ENCODE measurements at places on chromosomes 6 and 20.

DNA sequence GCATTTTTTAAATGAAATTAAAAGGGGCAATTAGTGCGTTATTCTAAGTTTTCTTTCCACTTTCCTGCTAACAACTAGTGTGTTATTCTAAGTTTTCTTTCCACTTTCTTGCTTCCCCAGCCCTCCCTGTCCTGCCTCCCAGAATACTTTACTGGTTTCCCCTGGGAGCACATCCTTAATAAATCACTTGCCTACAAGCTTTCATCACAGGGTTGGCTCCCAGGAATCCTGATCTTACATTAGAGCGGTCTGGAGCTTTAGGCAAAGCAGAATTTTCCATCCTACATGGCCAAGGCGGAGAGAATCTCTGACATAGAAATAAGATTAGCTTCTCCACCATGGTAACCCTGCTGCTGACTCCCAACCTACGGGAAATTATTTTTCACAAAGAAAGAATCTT, 150.4 kb downstream of the BFSP1 start:
- no peak for DNase-seq

- DNase-seq = peak; percentile 71
Observed at GRCh38 chr6:138590796-138591709, 91.8 kb upstream of the NHSL1 start.

DNA sequence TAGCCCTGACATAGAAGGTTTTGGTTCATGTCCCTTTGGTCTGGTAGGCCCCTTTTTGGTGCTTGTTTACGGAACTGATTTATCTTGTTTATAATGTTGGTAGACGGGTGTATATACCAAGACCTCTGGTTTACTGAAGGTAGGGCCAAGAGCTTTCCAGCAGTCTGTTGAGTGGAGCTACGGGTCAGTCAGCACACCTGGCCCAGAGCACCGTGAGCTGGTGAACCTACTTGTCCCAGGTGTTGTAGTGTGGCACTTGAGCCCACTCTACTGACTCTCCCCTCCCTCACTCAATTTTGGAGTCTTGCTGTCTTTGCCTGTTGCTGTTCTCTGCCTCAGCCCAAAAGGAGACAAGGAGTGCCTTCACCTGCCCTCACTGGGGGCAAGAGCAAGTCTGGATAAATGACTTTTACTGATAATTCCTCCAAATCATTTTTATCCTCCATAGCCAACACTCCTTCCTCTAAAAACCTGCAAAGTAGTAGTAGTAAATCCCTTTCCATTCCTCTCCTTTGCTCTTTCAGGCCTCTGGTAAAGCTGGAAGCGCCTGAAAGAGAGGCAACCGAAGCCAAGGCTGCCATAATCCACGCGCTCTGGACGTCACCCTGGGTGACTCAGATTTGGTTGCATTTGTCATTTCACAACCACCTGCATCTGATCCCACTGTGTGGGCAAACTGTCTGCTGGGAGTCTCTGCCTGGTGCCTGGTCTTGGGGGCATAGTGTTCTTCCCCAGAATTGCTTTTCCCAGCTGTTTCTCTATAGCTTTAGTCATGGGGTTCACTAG, 22.2 kb downstream of the RREB1 start:
- no peak for DNase-seq

- no peak for DNase-seq
Observed at GRCh38 chr20:29744071-29744470, 1513.4 kb upstream of the DEFB115 start.

DNA sequence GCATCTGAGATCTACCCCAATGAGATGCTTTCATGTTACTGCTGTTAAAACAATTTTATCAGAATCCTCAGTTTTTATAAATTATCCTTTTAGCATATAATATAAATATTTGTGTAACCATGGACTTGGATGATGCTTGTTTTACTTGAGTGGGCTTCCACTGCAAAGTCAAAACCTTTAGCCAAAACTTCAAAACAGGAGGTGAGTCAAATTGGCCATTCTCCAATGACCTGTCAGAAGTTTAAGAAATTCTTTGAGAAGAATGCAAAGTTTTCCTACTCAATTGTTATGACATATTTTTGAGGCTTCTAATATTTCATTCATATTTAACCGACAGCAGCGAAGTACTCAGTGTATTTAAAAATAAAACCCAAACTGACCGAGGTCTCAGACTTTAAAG, 507.9 kb downstream of the EYS start:
- no peak for DNase-seq

GRCh38 chr6:126033696-126034095, 47.4 kb downstream of the TRMT11 start:
- DNase-seq = peak; percentile 32

DNA sequence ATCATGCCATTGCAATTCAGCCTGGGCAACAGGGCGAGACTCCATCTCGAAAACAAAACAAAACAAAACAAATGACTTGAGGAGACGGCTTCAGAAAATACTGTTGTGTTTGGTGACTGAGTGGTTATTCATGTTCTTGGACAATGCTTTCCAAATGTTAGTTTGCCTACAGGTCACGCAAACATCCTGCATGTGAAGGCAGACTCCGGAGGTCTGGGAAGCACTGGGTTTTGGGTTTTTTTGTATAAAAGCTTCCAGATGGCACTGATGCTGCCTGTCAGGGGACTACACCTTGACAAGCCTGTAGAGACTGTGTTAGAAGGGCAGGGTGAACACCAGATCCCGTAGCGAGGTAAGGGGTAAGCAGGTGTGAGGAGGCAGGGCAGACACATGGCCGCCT, 81.7 kb downstream of the THBS2 start:
- no peak for DNase-seq

DNA sequence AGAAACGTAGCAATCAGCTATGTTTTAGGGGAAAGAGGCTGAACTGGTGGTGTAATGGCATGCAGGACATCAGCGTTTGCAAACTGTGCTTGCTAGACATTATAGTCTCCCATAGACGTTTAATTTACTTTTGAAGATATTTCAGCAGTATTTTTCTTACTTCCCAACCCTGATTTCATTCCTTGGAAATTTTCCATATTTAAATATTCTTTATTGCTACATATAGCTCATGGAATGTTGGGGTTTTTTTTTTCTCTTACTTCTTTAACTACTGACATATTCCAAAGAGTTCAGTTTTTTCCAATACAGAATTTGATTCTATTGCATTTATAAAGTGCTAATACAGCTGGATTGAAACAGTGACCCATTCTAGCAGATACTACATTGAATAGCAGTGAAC, 694.4 kb upstream of the CITED2 start:
- no peak for DNase-seq

- peak; percentile 53 for DNase-seq
Observed at GRCh38 chr20:63501818-63502670, 3.2 kb upstream of the EEF1A2 start.

DNA sequence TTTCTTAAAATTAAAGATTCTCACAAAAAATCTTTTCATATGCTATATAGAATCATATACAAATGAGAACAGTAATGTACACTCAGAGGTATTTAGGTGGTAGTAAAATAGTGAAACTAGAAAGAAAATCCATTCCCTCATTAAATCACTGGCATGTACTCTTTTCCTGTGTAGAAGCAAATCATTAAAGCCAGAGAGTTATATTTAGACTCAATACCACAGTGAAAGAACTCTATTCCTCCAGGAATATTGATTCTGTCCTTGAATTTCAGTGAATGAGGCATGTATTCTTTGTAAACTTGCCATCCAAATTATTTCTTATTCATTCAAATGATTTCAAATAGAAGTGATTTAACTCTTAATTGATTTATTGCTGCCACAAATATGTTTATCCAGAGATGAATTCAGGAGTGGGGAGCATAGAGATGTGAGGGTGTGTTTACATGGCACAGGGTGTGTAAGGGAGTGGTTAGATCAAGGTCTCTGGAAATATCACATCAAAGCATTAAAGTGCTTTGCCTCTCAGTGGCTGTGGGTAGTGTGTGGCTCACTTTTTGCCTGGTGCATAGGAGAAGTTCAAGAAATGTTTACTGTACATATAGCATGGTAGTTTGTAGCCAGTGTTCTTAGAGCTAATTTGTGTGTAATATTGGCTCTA, 141.2 kb downstream of the FAM83B start:
- no peak for DNase-seq

- DNase-seq = no peak
Observed at GRCh38 chr6:147279427-147279826, 75.2 kb downstream of the STXBP5 start.

- DNase-seq = peak; percentile 32
Observed at GRCh38 chr6:133340557-133340956, 99.4 kb downstream of the EYA4 start.

DNA sequence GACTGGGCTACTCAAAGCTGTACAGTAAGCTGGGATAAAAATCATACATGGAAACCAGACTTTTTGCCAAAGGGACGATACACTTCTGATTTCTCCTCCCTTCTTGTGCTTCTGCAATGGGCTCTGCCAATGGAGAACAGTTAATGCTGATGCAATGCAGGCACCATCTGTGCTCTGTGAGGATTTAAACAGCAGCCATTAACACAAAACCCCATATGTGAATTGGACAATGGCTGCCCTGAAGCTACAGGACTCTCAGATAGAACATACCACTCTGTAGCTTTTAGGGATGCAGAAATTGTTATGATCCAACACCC, 71.9 kb downstream of the GJA10 start:
- no peak for DNase-seq

DNA sequence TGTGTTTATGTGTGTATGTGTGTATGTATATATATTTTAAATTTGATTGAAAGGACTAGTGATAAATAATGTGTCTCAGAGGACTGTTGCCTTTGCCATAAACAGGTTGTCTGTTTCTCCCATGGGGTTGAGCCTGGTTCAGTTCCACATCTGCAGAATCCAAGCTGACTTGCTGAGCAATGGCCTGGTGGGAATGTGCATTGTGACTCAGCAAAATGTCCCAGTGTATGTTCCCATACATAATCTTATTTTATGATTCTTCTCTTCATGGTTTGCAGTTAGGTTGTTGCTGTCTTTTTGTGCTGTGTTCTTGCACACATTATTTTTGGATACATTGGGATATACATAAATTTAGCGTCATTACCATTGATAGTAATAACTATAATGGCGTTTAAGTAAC, 115.6 kb upstream of the SLC24A3 start:
- DNase-seq = no peak

- no peak for DNase-seq
Observed at GRCh38 chr20:36155991-36156390, 1.5 kb downstream of the EPB41L1 start.

- no peak for DNase-seq
Observed at GRCh38 chr6:109178921-109179320, 83.6 kb downstream of the CEP57L1 start.

- DNase-seq = no peak
Observed at GRCh38 chr6:20891161-20891560, 356.9 kb downstream of the CDKAL1 start.

- DNase-seq = no peak
Observed at GRCh38 chr6:22418714-22419113, 121.9 kb upstream of the PRL start.

DNA sequence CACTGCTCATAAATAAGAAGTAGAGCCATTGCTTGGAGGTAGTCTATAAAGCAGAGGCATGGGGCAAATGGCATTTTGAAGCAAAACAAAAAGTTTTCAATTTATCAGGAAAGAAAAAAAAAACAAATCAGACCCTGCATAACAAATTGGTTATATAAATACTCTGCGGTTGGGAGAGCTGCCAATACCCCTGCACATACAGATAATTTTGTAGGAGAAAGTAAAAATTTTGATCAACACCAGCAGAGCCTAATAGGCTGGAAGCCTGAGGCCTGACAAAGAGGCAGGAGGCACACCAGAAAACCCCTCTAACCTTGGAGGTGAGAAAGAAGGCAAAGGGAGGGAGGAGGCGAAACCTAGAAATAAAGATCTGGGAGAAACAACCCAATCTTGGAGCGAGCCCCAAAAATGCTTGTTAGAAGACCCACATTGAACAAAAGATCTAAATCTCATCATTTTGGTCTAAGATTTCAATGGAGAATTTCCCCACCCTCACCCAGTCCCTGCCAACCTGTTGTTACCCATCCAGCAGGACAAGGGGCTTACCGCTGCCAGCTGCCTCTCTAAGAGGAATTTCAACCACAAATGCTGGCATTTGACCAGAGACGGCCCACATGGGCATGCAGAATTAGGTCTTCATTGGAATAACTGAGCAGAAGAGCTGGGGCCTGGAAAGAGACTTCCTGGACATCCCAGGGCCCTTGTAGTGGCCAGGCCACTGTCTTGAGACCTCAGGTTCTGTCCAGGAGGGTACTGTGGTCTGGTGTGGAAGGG, 28.4 kb downstream of the FOXA2 start:
- DNase-seq = no peak

DNA sequence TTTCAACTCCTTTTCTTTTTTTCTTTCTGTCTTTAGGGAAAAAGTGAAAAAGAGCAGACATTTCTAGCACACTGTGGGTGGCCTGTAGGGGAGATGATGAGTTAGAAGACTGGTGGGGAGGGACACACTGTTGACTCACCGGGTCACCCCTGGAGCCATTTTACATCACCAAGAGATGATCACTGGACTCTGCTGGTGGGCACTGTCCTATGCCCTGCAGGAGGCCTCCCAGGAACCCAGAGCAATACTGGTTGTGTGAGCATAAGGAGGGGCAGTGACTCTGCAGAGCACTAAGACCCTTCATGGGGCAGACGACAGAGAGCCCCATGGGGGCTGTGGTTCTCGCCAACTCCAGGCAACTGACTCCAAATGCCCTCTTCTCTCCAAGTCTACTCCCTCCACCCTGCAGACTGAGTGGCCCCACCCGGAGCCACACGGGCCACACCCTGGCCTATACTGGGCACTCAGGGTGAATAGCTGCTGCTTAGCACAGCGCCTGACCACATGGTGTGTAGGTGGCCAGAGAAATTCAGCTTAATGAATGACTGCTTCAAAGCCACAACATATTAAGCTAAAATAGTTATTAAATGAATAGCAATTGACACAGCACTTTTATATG, 177.5 kb downstream of the CDC5L start:
- no peak for DNase-seq

- no peak for DNase-seq
Observed at GRCh38 chr6:57324538-57324937, 7.1 kb downstream of the PRIM2 start.

- DNase-seq = no peak
Observed at GRCh38 chr20:2829376-2829775, 11.1 kb downstream of the PCED1A start.

DNA sequence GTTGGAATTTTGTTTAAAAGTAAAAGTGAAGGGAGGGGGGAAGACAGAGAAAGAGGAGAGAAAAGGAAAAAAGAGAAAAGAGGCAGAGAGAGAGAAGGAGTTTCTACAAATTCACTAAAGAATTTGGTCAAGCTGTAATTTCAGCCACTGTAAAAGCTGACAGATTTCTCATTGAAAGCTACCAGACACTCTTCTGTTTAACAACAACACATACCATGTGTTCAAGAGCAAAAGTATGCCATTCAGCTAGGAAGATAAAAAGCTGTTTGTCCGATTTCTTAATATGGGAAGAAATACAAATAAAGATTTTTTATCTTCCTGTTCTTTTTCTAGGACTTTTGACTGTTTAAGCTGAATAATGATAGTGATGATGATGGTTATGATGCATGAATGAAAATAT, 204.8 kb upstream of the RSPO3 start:
- DNase-seq = no peak

GRCh38 chr6:123742626-123743025, 61.0 kb upstream of the NKAIN2 start:
- DNase-seq = no peak

Data from ELF-1 (cell line).